Activated CD4-positive, alpha-beta T cell treated with anti-CD3 and anti-CD28 coated beads, Interleukin-2, amount 50 U/mL, for 24 hours (primary cell): ENCODE measurements at places on chromosomes 2 and 18.

- no peak for DNase-seq
Observed at GRCh38 chr2:176493909-176494308, 224.7 kb downstream of the MTX2 start.

- DNase-seq: no peak
Observed at GRCh38 chr2:238238766-238239542, 884 bp downstream of the HES6 start.

GRCh38 chr2:216299588-216299987, 72.7 kb downstream of the MARCHF4 start:
- DNase-seq: no peak

GRCh38 chr2:9668687-9669345, 38.0 kb upstream of the YWHAQ start:
- no peak for DNase-seq

- no peak for DNase-seq
Observed at GRCh38 chr2:29587402-29588190, 333.8 kb downstream of the ALK start.

- DNase-seq: no peak
Observed at GRCh38 chr18:51908598-51908944, 431.4 kb upstream of the DCC start.

GRCh38 chr2:201139836-201140604, 24.1 kb downstream of the CFLAR start:
- DNase-seq: no peak

GRCh38 chr2:23616630-23617029, 231.7 kb downstream of the KLHL29 start:
- no peak for DNase-seq

DNA sequence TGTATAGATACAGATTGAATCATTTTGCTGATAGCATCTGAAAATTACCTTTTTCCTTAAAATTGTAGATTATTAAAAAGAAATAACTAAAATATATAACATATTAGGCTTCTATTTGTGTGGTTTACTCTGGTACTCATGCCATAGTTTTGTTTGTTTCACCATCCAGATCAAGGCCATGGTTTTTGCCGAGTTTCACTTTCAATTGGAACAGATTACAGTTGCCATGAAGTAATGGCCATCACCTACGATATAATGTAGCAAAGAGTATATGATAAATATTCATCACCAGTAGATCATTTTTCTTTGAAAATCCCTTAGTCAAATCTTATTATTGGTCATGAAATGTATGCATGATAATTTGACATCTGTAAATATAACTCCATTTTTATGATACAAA, 11.9 kb upstream of the DNAH7 start:
- DNase-seq: no peak

DNA sequence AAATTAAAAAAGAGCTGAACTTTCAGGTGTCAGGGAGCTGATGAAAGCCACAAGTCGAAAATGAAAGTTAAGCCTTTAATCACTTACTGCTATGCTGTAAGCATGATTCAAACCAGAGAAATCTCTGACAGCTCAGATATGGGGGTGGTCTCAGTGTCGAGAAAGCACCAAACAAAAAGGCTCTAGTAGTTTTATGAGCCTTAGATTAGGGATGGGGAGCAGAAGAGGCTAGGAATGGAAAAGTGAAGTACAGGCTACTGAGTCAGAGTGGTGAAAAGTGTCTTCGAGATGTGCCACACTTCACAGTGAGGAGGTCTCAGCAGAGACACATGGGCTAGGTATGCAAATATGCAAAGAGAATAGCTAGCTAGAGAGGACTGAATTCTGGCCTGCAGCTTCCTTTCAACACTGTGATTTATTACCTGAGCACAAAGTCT, 482.2 kb downstream of the SPAG16 start:
- DNase-seq: no peak

- peak; percentile 24 for DNase-seq
Observed at GRCh38 chr2:111698743-111699554, 185.0 kb downstream of the ANAPC1 start.

- no peak for DNase-seq
Observed at GRCh38 chr2:170922634-170923494, 6.2 kb upstream of the GORASP2 start.

GRCh38 chr2:46847185-46847710, 68.4 kb downstream of the MCFD2 start:
- DNase-seq: no peak

DNA sequence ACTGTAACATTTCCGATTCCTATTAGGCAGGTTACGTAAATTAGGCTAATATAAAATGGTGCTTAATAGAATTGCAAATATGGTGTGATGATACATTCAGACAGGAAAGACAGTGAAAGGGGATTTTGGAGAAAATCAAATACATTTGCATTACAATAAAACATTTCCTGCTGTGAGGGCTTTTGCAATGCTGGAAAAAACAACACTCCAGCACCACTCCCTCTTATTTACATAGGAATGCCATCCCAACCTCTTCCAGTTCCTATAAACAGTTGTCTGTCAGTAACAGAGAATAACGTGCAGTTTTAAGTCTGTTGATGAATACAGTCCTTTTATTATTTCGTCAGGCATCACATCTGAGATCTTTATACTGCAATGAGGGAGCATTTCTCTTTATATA, 298.8 kb upstream of the FANCL start:
- no peak for DNase-seq

GRCh38 chr18:60145776-60146175, 226.8 kb downstream of the MC4R start:
- DNase-seq: no peak

DNA sequence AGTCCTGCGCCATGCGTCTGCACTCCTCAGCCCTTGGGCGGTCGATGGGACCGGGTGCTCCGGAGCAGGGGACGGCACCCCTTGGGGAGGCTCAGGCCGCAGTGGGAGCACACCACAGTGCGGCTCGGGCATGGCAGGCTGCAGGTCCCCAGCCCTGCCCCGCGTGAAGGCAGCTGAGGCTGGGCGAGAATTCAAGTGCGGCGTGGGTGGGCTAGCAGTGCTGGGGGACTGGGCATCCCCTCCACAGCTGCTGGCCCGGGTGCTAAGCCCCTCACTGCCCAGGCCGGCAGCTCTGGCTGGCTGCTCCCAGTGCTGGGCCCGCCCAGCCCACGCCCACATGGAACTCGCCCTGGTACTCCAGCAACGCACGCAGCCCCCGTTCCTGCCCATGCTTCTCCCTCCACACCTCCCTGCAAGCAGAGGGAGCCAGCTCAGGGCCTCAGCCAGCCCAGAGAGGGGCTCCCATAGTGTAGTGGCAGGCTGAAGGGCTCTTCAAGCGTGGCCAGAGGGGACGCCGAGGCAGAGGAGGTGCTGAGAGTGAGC, 198.3 kb upstream of the CNTNAP5 start:
- DNase-seq: no peak

DNA sequence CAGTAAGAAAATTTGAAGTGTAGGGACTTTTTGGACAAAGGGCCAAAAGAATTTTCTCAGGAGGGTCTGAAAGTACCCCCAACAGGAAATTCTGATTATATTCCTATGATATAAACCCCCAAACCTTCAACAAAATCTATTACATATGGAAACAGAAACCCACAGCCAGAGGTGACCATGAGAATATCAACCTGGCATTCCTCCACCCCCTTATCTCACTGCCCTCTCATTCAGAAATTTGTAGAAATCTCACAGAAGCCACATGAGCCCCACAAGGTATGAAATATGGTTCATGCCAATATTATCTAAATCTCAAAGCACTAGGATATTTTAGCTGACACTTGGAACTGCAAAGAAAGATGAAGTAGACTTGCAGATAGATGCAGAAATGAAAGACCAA, 31.0 kb upstream of the RBBP8 start:
- no peak for DNase-seq

DNA sequence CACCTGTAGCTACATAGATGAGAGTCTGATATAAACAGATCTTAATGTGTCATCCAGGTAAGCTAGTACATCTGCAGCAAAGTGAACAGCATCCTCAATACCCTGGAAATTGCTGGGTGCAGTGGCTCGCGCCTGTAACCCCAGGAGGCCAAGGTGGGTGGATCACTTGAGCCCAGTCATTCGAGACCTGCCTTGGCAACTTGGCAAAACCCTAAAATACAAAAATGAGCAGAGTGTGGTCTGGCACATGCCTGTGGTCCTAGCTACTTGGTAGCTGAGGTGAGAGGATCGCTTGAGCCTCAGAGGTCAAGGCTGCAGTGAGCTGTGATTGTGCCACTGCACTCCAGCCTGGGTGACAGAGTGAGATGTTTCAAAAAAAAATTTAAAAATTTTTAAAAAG, 233.9 kb upstream of the SP5 start:
- no peak for DNase-seq

GRCh38 chr18:65235966-65236624, 514.7 kb upstream of the CDH7 start:
- no peak for DNase-seq

DNA sequence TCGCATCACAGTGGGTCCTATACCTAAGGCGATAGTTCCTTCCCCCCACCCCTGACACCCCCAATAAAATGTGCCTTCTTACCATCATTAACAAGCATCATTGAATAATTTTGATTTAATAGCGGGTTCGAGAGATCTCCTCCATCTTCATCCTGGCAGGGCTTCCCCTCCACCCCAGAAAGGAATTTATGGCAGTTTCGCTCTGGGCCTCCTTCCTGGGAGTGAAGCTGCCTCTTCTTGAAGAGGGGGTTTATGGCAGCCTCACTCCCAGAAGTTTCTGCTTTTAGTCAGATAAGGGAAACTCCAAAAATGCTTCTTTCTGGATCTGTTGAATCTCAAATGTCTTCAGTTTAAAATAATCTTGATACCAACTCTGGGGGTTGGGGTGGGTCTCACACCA, 45.7 kb downstream of the RRM2 start:
- no peak for DNase-seq

DNA sequence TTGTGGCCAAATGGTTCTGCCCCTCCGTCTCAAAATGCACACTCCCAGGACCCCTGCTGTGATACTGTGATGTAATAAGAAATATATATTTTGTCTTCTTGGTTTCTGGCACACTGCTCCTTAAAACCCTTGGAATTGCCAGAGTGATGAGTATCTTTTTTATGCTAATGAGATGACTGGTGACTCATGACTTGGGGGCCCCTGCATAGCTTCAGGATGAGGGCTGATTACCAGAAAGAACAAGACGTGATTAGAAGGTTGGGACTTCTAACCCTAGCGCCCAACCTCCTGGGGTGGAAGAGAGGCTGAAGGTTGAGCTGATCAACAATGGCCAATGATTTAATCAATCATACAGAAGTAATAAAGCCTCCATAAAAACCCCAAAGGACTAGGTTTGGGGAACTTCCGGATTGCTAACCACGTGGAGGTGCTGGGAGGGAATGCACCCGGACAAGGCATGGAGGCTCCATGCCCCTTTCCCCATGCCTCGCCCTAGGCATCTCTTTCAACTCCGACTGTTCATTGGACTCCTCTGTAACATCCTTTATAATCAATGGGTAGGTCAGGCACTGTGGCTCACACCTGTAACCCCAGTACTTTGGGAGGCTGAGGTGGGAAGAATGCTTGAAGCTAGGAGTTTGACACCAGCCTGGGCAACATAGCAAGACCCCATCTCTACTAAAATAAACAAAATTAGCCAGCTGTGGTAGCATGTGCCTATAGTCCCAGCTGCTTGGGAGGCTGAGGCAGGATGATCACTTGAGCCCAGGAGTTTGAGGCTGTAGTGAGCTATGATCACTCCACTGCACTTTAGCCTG, 89.1 kb downstream of the HS1BP3 start:
- no peak for DNase-seq

- DNase-seq: no peak
Observed at GRCh38 chr2:134206573-134206972, 47.3 kb upstream of the MGAT5 start.

- no peak for DNase-seq
Observed at GRCh38 chr2:101779656-101780055, 82.1 kb downstream of the MAP4K4 start.

- DNase-seq: no peak
Observed at GRCh38 chr18:3328532-3328931, 66.6 kb downstream of the MYL12B start.

GRCh38 chr2:129236601-129237000, 742.9 kb upstream of the RAB6C start:
- no peak for DNase-seq
